Fibroblast of lung (primary cell): ENCODE measurements at places on chromosomes 16 and 17. TPM values are rescaled to one million over a fixed set of nuclear protein-coding genes. Genes with fewer than 3 reads are reported as not detected.

TBC1D3E gene
- not detected in 2 replicates for total RNA-seq

HAGH gene
- total RNA-seq: 29.8 and 47.4 TPM in 2 replicates

POLR2C gene
- 105 and 106 TPM in 2 replicates for total RNA-seq

DUSP3 gene
- total RNA-seq: 43.4 and 51.2 TPM in 2 replicates

ACSM2A gene
- not detected in 2 replicates for total RNA-seq

KRTAP1-3 gene
- not detected in 2 replicates for total RNA-seq

SDR42E2 gene
- total RNA-seq: under 0.01 TPM in 1 of 2 replicates, not detected in the other

NAA60 gene
- 9.2 and 12.6 TPM in 2 replicates for total RNA-seq

KCNJ18 gene
- total RNA-seq: not detected in 2 replicates

AHSP gene
- not detected in 2 replicates for total RNA-seq

TUFM gene
- total RNA-seq: 115 and 117 TPM in 2 replicates

PIRT gene
- not detected in 2 replicates for total RNA-seq

HSD17B2 gene
- 0.33 TPM in 1 of 2 replicates, not detected in the other for total RNA-seq

DPEP2 gene
- not detected in 2 replicates for total RNA-seq

AOC2 gene
- total RNA-seq: 0.26 and 0.33 TPM in 2 replicates

ZNF423 gene
- total RNA-seq: 0.17 and 0.77 TPM in 2 replicates

CBLN1 gene
- total RNA-seq: not detected in 2 replicates

CCL7 gene
- total RNA-seq: 0.33 and 0.51 TPM in 2 replicates

ZNF750 gene
- not detected in 2 replicates for total RNA-seq

CHST6 gene
- total RNA-seq: 0.17 and 0.26 TPM in 2 replicates

BRICD5 gene
- 1.3 and 1.5 TPM in 2 replicates for total RNA-seq

FZD2 gene
- total RNA-seq: 14.6 and 20.3 TPM in 2 replicates

SECTM1 gene
- 17.3 and 31.1 TPM in 2 replicates for total RNA-seq

CACNA1G gene
- total RNA-seq: 0.26 and 0.99 TPM in 2 replicates

MYH3 gene
- 0.50 and 0.51 TPM in 2 replicates for total RNA-seq

IRX5 gene
- total RNA-seq: under 0.01 and 0.17 TPM in 2 replicates

RAC3 gene
- total RNA-seq: 5.6 and 6.6 TPM in 2 replicates

SUPT6H gene
- total RNA-seq: 36.7 and 61.6 TPM in 2 replicates

HOXB2 gene
- 9.2 and 12.2 TPM in 2 replicates for total RNA-seq

SEC14L5 gene
- 0.77 and 0.99 TPM in 2 replicates for total RNA-seq

FMNL1 gene
- 2.8 and 3.1 TPM in 2 replicates for total RNA-seq

ZFPM1 gene
- 1.7 and 2.1 TPM in 2 replicates for total RNA-seq

PRR14 gene
- total RNA-seq: 5.9 and 6.6 TPM in 2 replicates

HYDIN gene
- 1.3 and 1.7 TPM in 2 replicates for total RNA-seq

FOXF1 gene
- total RNA-seq: 15.9 and 31.5 TPM in 2 replicates

CACNG3 gene
- total RNA-seq: not detected in 2 replicates

ASGR1 gene
- 0.66 and 0.77 TPM in 2 replicates for total RNA-seq

C16orf89 gene
- 5.9 and 9.8 TPM in 2 replicates for total RNA-seq

SPNS3 gene
- not detected in 2 replicates for total RNA-seq
